ENCODE measurements at places on chromosomes 5 and 9.

DNA sequence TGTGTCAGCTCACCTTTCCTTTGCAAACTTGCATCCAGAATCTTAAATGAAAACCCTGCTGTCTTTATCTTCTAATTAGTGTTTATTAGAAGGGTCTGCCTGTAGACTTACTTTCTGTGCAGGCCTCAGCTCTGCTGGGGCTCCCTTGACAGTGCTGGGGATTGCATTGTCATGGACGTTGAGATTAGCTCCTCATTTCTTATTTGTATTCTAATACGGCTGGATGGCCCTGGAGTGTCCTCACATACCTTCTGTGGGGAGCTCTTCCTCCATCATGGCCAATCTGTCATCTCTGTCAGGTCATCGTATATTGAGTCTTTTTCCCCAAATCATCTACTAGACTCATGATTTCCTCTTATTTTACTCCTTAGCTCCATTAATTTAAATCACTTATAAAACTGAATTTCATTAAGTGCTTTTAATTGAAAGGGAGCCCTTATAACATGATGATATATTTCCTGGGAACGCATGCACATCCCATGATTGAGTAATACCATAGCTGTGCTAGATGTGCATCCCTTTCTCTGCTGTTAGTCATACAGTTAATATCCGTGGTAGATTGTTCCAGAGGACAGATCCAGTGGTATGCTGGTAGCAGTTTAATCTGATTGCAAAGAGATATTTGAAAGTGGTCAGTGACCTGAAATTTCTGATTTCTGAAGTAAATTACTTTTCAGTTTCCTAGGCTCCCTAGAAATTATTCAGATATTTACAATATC is 61.6 kb downstream of the ICE1 start:
- H3K36me3 ChIP-seq = peaks cover 5% of the 10 kb centered on the region
- H3K27ac ChIP-seq = no peak overlapping the region
- H3K4me1 ChIP-seq = no peaks in the 10 kb centered on the region
- H3K27me3 ChIP-seq = no peaks in the 10 kb centered on the region
- DNase-seq = no peak

GRCh38 chr5:174176511-174176910 is 131.0 kb downstream of the NSG2 start:
- H3K27ac ChIP-seq = no peak overlapping the region
- H3K27me3 ChIP-seq = peaks cover 10% of the 10 kb centered on the region
- no peaks in the 10 kb centered on the region for H3K4me1 ChIP-seq
- no peaks in the 10 kb centered on the region for H3K36me3 ChIP-seq
- no peak for DNase-seq

GRCh38 chr5:91840412-91840811 is 457.3 kb upstream of the ARRDC3 start:
- no peaks in the 10 kb centered on the region for H3K4me1 ChIP-seq
- no peaks in the 10 kb centered on the region for H3K27me3 ChIP-seq
- no peaks in the 10 kb centered on the region for H3K36me3 ChIP-seq
- H3K4me3 ChIP-seq = no peak overlapping the region
- DNase-seq = no peak
- H3K27ac ChIP-seq = no peak overlapping the region

DNA sequence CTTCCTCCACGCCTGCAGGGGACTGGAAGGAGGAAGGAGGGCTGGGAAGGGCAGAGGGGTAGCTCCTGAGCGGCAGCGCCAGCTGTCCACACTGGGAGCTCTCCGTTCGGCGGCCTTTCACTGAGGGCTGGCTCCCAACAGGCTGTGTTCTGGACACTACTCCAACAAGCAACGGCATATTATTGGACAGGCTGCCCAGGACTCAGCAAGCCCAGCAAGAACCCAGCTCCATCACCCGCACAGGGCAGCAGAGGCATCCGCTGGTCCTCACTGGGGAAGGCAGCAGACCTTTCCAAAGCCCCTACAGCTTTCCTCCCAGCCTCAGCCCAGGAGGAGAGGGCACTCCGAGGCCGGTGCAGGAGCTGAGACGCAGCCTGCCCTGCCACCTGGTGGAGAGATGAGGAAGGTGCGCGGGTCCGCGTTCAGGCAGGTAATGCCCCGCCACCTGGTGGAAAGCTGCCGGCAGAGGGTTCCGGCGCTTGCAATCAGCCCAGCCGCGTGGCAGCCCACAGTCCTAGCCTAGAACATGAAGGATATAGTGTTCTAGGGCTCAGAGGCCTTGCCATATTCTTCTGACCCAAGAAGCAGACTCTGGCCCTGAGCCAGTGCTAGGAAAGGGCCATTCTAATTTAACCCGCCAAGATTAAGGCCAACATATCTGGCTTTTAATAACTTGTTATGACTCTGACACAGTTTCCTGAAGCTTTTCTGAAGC is 74.4 kb downstream of the NRG2 start:
- no peak overlapping the region for H3K27ac ChIP-seq
- no peaks in the 10 kb centered on the region for H3K36me3 ChIP-seq
- no peak overlapping the region for H3K4me3 ChIP-seq

DNA sequence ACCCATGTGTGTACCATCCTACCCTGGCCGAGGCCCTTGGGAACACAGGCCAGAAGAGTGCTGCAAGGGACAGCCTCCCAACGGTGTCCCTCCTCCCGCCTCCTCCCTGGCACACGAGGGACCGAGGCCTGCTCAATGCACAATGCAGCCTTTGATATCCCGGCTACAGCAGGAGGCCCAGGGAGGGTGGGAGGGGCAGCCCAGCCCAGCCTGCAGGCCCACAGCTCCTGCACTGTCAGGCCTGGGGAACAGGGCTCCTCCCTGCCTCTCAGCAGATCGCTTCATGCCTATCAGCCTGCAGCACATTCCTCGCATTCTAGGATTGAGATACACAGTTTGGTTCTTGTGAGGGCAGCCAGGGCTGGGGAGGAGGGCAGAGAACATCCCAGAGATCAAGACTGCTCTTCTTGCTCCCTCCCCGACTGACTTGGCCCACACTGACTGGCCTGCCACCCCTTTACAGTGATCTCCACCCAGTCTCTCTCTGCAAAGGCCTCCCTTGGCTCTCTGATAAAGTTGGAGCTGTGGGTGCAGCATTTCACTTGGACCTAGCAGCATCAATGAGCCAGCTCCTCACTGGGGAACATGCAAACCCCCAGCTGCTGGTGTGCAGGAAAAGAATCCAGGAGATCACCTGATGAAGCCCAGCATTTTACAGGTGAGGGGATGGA is at the start of gene SH3TC2:
TSS of gene SH3TC2 (minus strand) at position 46 of the 671 bp plus-strand sequence. CDS start at position 6, 40 bp downstream.
- H3K4me1 ChIP-seq = peaks cover 18% of the 10 kb centered on the region
- H3K4me3 ChIP-seq = no peak within 1 kb of the TSS
- no peaks in the 10 kb centered on the region for H3K36me3 ChIP-seq
- H3K27ac ChIP-seq = peak within 1 kb of the TSS; percentile 36

DNA sequence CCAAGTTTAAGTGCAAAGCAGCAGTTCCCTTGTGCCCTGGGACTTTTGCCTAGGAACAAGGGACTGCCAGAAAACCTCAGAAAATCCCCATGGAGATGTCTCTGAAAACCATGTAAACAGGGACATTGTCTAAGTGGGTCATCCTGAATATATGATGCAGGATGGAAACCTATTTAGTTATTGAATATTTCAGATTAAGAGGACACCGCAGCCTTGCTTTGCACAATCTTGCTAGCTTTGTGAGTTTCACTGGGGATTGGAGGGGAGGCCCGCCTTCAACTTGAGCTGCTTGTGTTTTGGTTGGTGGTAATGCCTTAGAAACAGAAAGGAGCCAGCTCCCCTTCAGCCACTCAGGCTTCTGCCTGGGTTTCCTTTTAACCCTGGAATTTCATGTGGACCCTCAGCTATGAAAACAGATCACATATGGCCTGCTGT is 112.8 kb downstream of the C9orf152 start:
- peaks cover 40% of the 10 kb centered on the region for H3K4me1 ChIP-seq
- peak overlapping the region; percentile 45 for H3K27ac ChIP-seq
- H3K4me3 ChIP-seq = no peak overlapping the region
- no peaks in the 10 kb centered on the region for H3K36me3 ChIP-seq
- DNase-seq = no peak

- H3K4me3 ChIP-seq = no peak overlapping the region
- DNase-seq = no peak
- H3K36me3 ChIP-seq = no peaks in the 10 kb centered on the region
- H3K4me1 ChIP-seq = no peaks in the 10 kb centered on the region
- H3K27me3 ChIP-seq = no peaks in the 10 kb centered on the region
These were observed 31.0 kb downstream of the AFAP1L1 start for GRCh38 chr5:149302641-149303040.

- no peak overlapping the region for H3K27ac ChIP-seq
- DNase-seq = no peak
- no peaks in the 10 kb centered on the region for H3K4me1 ChIP-seq
- no peak overlapping the region for H3K4me3 ChIP-seq
- H3K27me3 ChIP-seq = peaks cover 46% of the 10 kb centered on the region
These were observed 3.9 kb upstream of the SLC6A3 start for GRCh38 chr5:1449081-1449630.

DNA sequence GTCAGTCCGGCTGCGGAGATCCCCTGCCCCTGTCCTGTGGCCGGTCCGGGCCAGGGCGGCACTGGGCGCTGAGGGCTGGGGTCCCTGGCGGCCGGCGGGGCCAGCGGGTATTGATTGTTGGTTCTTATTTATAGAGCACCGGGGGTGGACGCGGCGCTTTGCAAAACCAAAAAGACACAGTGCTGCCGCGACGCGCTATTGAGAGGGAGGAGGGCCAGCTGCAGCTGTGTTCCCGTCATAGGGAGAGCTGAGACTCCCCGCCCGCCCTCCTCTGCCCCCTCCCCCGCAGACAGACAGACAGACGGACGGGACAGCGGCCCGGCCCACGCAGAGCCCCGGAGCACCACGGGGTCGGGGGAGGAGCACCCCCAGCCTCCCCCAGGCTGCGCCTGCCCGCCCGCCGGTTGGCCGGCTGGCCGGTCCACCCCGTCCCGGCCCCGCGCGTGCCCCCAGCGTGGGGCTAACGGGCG is 2.5 kb downstream of the LRRC26 start:
- H3K36me3 ChIP-seq = no peaks in the 10 kb centered on the region
- H3K27me3 ChIP-seq = peaks cover 100% of the 10 kb centered on the region
- H3K4me1 ChIP-seq = peaks cover 38% of the 10 kb centered on the region
- no peak overlapping the region for H3K27ac ChIP-seq

DNA sequence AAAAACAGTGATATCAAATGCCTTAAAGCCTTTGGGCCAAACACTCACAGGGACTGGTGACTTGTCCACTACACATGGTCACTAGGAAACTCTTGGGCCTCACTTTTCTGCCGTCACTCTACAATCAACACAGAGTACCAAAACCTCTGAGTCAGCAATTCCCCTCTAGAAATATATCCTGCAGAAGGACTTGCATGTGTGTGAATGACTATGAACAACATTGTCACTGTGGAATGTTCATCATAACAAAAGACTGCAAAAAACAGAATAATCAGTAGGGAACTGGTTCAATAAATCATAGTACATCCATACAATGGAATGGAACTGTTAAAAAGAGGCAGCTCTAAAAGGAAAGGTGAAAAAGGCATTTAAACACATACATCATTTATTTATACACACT is 44.1 kb upstream of the SMU1 start:
- no peaks in the 10 kb centered on the region for H3K4me1 ChIP-seq
- no peaks in the 10 kb centered on the region for H3K27me3 ChIP-seq
- DNase-seq = no peak

- H3K4me1 ChIP-seq = peaks cover 46% of the 10 kb centered on the region
- no peaks in the 10 kb centered on the region for H3K36me3 ChIP-seq
- no peak overlapping the region for H3K4me3 ChIP-seq
- H3K27me3 ChIP-seq = no peaks in the 10 kb centered on the region
These were observed 18.0 kb downstream of the ATOX1 start for GRCh38 chr5:151740336-151740942.

DNA sequence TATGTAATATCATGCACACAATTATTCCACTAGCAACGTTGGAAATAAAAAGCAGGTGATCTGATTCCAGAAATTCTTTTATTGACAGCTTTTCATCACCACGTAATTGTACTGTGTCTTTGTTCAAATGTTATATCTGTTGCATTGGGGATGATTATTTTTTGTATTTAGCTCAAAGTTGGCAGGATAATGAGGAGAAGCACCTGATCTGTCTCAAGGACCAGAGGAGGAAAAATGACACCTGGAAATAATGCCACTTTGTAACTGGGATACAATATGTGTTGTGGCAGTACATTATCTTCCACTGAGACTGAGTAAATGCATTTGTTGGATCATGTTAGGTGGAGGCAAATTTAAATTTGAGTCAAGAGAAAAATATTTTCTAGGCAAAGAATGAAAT is 1298.8 kb upstream of the CDH6 start:
- H3K4me1 ChIP-seq = no peaks in the 10 kb centered on the region
- H3K27ac ChIP-seq = no peak overlapping the region
- no peaks in the 10 kb centered on the region for H3K27me3 ChIP-seq
- no peak for DNase-seq
- no peak overlapping the region for H3K4me3 ChIP-seq
- H3K36me3 ChIP-seq = no peaks in the 10 kb centered on the region

DNA sequence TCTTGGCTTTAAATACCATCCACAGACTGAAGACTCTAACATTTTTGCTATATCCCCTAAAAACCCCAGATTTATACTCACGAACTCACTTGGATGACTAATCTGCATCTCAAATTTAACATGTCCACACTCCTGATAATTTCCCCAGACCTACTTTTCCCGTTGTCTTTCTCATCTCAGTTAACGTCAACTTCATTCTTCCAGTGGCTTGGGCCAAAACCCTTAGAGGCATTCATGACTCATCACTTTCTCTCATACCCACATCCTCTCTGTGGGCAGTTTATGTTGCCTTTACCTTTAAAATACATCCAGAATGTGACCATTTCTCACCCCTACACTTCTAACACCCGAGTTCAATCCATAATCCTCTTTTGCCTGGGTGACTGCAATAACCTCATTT is 96.7 kb downstream of the EDIL3 start:
- H3K27me3 ChIP-seq = no peaks in the 10 kb centered on the region
- no peak overlapping the region for H3K4me3 ChIP-seq
- H3K4me1 ChIP-seq = no peaks in the 10 kb centered on the region
- no peaks in the 10 kb centered on the region for H3K36me3 ChIP-seq
- no peak overlapping the region for H3K27ac ChIP-seq

DNA sequence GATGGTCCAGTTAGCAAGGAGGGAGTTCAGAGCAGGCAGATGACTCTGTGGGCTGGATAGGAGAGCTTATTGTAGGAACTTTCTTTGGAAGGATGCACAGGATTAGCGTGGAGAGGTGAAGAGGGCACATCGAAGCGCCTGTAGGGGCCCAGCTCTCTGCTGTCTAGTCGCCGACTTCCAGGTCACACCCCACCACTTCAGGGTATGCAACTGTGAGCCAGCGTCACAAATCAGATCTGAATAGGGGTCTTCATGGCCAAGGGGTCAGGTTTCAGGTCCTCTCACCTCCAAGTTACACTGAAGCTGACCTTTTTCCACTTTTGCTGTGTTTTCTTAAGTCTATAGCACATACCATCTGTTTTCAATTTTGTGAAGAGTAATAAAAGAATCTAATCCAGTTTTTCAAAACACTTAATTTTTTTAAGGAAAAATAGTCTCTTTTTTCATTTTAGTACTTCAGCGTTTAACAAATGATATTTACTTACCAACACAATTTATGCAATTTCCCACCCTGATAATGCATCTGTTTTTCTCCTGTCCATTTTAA is 364.2 kb upstream of the CLINT1 start:
- H3K27ac ChIP-seq = no peak overlapping the region
- H3K4me1 ChIP-seq = no peaks in the 10 kb centered on the region
- no peaks in the 10 kb centered on the region for H3K27me3 ChIP-seq
- no peak overlapping the region for H3K4me3 ChIP-seq
- H3K36me3 ChIP-seq = no peaks in the 10 kb centered on the region
